ENCODE measurements at places on chromosomes 1 and 21.

DNA sequence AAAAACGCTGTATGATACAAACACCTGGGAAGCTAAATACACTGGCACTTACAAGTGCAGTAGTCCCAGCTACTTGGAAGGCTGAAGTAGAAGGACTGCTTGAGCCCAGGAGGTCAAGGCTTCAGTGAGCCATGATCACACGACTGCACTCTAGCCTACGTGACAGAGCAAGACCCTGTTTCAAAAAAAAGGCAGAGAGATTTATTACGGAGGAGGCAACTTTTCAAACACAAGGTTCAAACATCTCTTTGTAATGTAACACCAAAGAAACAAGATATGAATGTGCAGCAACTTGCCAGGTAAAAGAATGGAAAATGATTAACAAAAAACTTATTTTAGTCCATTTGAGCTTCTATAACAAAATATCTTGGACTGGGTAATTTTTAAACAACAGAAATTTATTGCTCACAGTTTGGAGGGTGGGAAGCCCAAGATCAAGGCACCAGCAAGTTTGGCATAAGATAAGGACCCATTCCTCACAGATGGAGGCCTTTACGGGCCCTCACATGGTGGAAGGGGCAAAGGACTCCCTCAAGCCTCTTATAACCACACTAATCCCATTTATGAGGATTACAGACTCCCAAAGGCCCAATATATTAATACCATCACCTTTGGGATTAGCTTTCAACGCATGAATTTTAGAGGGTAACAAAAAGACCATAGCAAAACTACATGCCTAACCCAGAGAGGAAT, 73.3 kb downstream of the EVI5 start:
- no peak for DNase-seq

DNA sequence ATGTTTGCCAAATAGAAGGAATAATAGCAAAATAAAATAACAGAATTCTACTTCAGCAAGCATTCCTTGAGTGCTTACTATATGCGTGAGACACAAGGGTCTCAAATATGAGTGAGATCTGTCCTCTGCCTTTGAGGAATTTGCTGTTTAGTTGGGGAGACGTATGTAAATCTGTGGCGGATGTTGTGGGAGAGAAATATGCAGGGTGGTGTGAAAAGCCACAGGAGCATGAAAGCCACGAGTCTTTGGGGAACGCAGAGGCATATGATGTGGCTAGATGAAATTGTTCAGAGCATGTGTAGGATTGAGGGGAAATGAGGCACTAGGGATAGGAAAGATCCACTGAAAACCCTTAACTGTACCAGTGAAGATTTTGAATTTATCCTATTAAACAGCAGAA, 244.4 kb downstream of the PBX1 start:
- no peak for DNase-seq

- no peak for DNase-seq
Observed at GRCh38 chr1:110085671-110086070, 15.2 kb upstream of the ALX3 start.

- no peak for DNase-seq
Observed at GRCh38 chr1:222373831-222374602, 173.9 kb downstream of the HHIPL2 start.

GRCh38 chr1:109404838-109405237, 7.1 kb upstream of the SORT1 start:
- no peak for DNase-seq

DNA sequence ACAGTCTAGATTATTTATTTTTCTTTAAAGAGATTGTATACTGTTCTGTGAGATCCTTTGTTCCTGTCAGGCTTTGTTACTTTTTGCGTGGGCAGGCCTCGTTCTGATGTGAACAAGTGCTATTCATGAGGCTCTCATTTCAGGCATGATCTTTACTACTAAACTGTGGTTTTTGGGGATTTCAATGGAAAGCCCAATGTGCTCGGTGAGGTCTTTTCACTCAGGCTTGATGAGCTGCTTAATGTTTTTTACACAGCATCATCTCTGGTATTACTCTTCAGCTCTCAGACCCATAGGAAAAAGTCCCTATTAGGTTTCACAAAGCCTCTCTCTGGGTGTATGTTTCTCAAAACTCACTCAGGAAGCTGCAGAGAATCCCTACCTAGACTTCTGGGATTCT, 419.4 kb downstream of the GPATCH2 start:
- no peak for DNase-seq

GRCh38 chr1:238488401-238488800, 597.7 kb upstream of the ZP4 start:
- no peak for DNase-seq

GRCh38 chr1:56336982-56337381, 242.4 kb downstream of the PLPP3 start:
- DNase-seq = no peak

DNA sequence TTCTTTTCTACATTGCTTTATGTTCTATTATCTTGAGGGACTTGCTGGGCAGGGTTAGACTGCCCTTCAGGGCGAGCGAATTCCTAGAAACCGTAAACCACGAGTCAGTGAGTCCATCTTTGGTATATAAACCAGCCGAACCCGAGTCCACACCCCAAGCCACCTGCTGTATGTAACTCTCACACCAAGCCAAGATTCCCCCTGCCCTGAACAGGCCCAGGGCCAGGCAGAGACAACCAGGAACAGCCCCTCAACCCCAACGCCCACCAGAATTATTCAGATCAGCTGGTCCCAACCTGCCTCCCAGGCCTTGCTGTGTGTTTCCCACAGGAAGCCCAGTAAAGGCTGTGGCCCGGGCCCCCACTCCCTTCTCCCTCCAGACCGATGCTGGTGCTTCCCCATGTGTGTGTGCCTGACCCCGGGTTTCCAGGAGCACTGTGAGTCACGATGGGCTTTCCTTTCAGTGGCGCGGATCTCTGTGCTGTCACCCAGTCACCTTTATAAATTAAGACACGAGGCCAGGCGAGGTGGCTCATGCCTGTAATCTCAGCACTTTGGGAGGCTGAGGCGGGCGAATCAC, 17.1 kb downstream of the KIF17 start:
- no peak for DNase-seq

DNA sequence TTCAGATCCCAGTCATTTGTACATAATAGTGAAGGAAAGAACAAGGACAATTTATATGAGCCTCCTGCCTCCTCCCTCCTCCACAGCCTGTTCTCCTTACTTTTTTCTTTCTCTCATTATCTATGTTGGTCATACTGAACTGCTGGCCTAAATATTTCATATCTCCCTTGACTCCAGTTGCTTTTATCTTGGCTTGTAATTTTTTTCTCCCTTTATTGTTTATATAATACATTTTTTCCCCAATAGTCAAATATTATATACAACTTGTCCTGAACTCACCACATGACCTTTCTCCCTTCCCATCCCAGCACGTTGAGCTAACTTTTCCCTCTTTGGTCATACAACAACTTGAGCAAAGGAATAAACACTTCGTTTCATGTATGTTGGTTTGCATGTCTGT, 752.1 kb downstream of the LTN1 start:
- no peak for DNase-seq

- no peak for DNase-seq
Observed at GRCh38 chr21:27359141-27359540, 392.3 kb upstream of the ADAMTS5 start.

DNA sequence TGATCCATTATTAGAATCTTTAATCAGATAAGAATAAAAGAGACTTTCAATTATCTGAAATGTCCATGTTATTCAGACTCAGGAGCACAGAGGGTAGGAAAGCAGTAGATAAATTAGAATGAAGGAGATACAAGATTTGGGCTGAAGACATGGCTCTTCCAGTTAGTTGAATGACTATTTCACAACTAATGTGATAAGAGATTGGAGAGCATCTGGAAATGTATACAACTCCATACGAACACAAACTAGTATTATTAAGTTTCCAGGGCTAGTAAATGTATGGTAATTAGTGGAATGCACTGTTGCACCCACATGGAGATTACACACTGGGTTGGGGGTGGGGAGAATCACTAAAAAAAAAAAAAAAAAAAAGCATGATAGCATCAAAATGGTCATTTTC, 618.0 kb downstream of the KIF26B start:
- DNase-seq = no peak

DNA sequence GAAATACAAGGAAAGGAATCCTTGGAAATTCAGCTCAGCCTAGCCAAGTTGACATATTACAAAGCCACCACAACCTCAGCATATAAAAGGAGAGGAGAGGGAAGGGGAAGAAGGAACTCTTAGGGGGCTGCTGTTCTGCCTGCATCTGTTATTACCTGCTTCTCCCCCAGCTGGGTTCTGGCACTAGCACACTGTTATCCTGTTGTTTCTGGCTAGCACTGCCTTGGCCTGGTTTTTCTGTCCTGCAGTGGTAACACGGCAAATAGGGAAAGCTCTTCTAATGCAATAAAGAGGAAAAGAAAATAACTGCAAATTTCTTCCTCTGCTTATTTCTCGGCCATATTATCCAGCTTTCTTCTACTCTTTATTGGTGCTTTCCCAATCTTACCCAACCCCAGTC, 16.5 kb upstream of the VCAM1 start:
- no peak for DNase-seq

DNA sequence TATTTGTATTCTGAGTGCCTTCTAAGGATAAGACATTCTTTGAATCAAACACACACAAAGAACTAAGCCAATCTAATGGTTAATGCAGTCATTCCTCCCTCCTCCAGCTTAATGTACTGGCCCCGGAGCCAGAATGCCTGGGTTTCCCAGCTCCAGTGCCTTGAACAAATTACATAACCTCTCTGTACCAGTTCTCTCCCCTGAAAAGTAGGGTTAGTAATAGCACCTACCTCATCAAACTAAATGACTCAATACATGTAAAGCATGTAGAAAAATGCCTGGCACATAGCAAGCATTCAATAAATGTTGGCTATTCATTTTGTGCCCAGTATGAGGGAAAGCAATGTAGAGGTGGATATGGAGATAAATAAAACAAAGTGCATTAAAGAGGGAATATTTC, 14.0 kb downstream of the C1orf52 start:
- no peak for DNase-seq

GRCh38 chr1:200207711-200208126, 180.2 kb downstream of the NR5A2 start:
- DNase-seq = no peak

DNA sequence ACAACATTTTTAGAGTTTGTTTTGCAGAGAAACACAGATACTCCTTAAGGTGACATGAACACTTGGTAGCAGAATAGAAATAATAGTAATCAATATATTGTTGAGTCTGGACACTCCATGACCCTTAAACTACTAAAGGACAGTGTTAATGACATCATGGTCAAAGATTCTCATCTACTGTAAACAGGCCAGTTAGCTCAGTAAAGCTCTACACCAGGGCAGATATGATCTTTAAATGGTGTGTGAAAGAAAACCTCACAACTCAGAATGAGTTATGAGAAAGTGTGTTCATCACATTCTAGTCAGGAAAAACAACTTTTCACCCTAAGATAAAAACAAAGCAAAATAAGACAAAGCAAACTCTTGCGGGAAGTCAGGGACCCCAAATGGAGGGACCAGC, 58.1 kb upstream of the ADAMTS5 start:
- DNase-seq = no peak

DNA sequence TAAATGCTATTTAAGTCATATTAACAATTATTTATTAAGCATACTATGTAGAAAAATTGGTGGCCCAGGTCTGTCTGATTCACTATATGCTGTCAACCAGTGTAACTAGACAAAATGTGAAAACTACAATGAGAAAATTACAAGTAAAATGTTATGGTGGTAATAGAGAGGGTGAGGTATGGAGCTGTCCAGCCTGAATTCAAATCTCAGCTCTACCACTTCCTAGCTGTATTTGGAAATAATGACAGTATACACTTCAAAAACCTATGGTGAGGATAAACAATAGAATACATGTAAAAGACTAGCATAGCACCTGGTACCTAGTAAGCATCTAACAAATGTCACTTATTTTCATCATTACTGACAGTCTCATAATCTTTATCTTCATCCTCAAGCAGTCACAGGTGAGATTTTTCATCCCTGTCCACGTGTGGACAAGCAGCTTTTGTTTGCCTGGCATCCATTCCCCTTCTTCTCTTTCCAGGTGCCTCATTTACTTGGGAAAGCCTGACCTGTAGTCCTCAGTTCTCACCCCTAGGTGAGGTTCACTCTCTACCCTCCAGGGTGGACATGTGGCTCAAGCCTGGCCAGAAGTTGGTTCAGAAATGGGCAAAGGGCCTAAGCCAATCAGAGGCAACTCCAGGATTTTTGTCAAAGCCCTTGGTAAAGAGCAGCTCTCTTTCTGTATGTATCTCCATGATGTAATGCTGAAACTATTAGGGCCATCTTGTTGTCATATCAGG, 29.5 kb downstream of the EGLN1 start:
- DNase-seq = no peak
